ENCODE measurements at places on chromosomes 16 and 17. TPM values are rescaled to one million over a fixed set of nuclear protein-coding genes. Genes with fewer than 3 reads are reported as not detected.
A peak's percentile ranks its signal among the peaks of the same experiment; 100 is the strongest.

The EVPLL gene
- polyA plus RNA-seq = 0.86 TPM

DNA sequence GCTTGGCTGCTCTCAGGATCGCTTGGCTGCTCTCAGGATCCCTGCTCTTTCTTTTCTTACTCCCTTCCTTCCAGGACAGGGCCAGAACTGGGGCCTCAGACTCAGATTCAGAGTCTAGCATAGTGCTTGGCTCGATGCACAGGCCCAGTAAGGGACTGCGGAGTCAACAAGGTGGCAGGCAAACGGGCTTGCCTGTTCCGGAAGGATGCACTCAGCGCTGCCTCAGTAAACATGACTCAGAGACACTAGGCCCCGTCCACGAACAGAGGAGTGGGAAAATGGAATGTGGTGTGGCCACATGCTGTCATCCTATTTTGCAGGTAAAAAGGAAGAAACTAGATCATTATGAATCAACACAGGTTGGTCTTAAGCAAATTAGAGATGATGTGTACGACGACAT lies 9.8 kb downstream of the SPHK1 start:
- peak; percentile 45 for DNase-seq

GRCh38 chr16:31505483-31505882 lies 2.7 kb downstream of the RUSF1 start:
- DNase-seq = no peak

The ABCA6 gene
- polyA plus RNA-seq = 50.3 TPM

GRCh38 chr16:49961089-49961488 lies 63.9 kb upstream of the CNEP1R1 start:
- no peak for DNase-seq

All from left lung (tissue), 14 donors.